Thymus (tissue), 14 donors: ENCODE measurements at places on chromosomes 5 and 9. TPM values are rescaled to one million over a fixed set of nuclear protein-coding genes. Genes with fewer than 3 reads are reported as not detected.

GRCh38 chr5:153459051-153459743 lies 31.3 kb upstream of the GRIA1 start:
- H3K36me3 ChIP-seq = no peaks in the 10 kb centered on the region
- H3K27me3 ChIP-seq = no peaks in the 10 kb centered on the region
- no peak overlapping the region for H3K4me3 ChIP-seq

GRCh38 chr9:77815260-77815659 lies 167.1 kb upstream of the GNA14 start:
- H3K27ac ChIP-seq = no peak overlapping the region
- no peaks in the 10 kb centered on the region for H3K4me1 ChIP-seq
- H3K36me3 ChIP-seq = peaks cover 24% of the 10 kb centered on the region

GRCh38 chr9:4939118-4939561 lies 45.9 kb upstream of the JAK2 start:
- H3K4me1 ChIP-seq = no peaks in the 10 kb centered on the region
- peak overlapping the region; percentile 5 for H3K27ac ChIP-seq
- DNase-seq = peak; percentile 34

PDCD1LG2 gene
- 3.4 TPM for polyA plus RNA-seq

DNA sequence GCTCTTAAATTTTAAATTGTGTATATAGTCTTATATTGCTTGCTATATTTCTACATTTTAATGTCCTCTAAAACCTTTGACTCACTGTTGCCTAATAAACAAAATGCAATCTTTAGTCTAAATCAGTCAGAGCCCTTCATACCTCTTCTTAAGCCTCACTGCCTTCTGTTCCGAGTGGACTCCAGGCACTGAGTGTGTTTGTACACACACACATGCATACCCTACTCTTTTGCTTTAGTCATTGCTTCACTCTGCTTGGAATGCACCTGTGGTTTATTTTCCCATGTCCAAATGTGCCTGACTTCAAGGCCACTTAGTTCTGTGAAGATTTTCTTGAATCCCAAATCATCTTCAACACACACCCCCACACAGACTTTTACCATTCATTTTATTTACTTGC lies 60.9 kb downstream of the SLC12A2 start:
- no peak for DNase-seq
- no peaks in the 10 kb centered on the region for H3K27me3 ChIP-seq
- no peak overlapping the region for H3K27ac ChIP-seq
- H3K4me3 ChIP-seq = no peak overlapping the region

DNA sequence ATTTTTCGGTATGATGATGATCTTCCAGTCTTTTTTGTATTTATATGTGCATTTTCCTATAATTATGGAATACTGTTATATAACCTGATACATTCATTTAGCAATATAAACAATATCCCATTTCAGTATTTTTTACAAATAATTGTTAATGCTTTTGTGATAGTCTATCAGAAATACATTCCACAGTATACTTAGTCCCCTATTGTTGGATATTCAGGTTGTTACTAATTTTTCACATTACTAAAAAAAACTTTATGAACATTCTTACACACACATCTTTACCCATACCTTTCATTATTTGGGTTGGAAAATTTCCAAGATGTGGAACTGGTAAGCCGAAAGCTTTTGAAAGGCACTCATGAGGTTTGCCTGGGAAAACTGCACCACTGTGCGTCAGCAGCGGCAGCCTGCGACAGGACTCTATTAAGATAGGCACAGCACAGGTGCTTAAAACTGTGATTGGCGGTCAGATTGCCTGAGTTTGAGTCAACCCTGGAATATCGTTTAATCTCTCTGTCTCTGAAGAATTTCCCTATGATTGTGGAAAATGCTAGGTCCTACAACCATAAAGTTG lies 147.5 kb upstream of the ERCC6L2 start:
- DNase-seq = no peak

GRCh38 chr5:51664491-51665250 lies 281.4 kb downstream of the ISL1 start:
- no peak for DNase-seq
- H3K36me3 ChIP-seq = no peaks in the 10 kb centered on the region
- H3K4me1 ChIP-seq = no peaks in the 10 kb centered on the region
- H3K27ac ChIP-seq = no peak overlapping the region
- H3K4me3 ChIP-seq = no peak overlapping the region
- H3K27me3 ChIP-seq = no peaks in the 10 kb centered on the region

GRCh38 chr9:14783358-14783757 lies 60.8 kb upstream of the CER1 start:
- no peak overlapping the region for H3K4me3 ChIP-seq
- H3K36me3 ChIP-seq = no peaks in the 10 kb centered on the region
- no peak overlapping the region for H3K27ac ChIP-seq
- H3K4me1 ChIP-seq = no peaks in the 10 kb centered on the region
- H3K27me3 ChIP-seq = no peaks in the 10 kb centered on the region

DNA sequence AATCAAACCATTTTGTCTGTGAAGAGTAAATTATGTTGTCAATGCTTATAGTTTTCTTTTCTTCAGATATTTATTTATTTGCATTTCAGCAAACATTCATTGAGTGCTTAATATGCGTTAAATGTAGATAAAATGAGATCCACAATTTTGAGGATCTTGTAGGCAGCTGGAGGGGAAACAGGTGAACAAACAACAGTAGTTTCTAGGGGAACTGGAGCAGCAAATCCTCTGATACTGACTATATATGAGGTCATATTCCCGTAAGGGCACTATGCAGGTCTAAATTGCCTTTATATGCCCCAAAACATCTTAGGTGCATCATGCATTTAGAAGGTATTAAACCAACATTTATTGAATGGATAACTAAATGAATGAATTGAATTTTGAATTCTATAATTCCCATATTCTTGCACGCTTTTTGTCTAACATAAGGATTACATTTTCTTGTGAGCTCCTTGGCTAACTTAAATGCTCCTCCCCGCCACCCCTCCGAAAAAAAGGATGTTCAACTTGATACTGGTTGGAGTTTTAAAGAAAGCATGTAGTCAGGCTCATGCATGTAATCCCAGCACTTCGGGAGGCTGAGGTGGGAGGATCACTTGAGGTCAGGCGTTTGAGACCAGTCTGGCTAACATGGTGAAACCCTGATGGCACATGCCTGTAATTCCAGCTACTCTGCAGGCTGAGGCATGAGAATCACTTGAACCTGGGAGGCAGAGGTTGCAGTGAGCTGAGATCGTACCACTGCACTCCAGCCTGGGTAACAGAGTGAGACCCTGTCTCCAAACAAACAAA lies 299.8 kb downstream of the TMEM38B start:
- no peaks in the 10 kb centered on the region for H3K4me1 ChIP-seq
- no peaks in the 10 kb centered on the region for H3K36me3 ChIP-seq
- no peak for DNase-seq
- no peak overlapping the region for H3K27ac ChIP-seq
- H3K27me3 ChIP-seq = no peaks in the 10 kb centered on the region

DNA sequence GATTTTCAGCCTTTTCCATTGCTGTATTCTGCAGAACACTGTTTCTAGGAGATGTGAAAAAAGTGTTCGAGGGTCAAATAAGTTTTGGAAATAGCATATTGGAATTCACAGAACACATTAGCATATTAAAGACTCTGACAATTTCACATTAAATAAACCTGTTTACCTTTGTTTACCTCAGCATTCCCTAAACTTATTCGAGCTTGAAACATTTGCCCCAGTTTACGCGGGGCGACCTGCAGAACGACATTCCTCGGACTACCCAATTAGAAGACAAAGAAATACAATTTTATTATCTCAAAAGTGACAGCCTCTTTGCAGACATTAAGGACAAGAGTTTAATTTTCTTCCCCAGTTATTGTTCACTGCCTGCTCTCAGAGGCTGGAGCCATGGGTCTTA lies 110.3 kb upstream of the NFIB start:
- H3K27ac ChIP-seq = no peak overlapping the region
- no peak overlapping the region for H3K4me3 ChIP-seq
- H3K4me1 ChIP-seq = no peaks in the 10 kb centered on the region
- H3K36me3 ChIP-seq = no peaks in the 10 kb centered on the region
- DNase-seq = no peak

PDGFRB gene
- polyA plus RNA-seq = 8.6 TPM

DNA sequence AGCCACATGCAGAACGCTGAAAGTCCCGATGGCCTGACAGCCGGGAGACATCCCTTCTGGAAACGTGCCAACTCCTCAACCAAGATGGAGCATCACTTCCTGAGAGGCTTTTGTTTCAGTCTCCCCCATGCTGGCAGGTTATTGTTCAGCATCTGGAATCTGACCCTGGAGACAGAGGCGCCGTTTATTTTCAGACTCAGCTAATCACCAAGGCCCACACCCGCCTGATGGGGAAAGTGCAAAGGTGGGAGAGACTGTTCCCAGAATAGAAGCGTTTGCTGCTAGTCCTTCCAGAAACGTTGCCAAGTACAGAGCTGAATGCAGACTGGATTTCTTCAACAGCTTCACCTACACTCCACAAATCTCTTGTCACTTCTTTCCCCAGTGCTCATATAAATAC lies 41.8 kb upstream of the S1PR3 start:
- H3K4me3 ChIP-seq = no peak overlapping the region
- no peak overlapping the region for H3K27ac ChIP-seq
- peaks cover 20% of the 10 kb centered on the region for H3K4me1 ChIP-seq
- no peaks in the 10 kb centered on the region for H3K27me3 ChIP-seq
- no peak for DNase-seq
- H3K36me3 ChIP-seq = no peaks in the 10 kb centered on the region

DNA sequence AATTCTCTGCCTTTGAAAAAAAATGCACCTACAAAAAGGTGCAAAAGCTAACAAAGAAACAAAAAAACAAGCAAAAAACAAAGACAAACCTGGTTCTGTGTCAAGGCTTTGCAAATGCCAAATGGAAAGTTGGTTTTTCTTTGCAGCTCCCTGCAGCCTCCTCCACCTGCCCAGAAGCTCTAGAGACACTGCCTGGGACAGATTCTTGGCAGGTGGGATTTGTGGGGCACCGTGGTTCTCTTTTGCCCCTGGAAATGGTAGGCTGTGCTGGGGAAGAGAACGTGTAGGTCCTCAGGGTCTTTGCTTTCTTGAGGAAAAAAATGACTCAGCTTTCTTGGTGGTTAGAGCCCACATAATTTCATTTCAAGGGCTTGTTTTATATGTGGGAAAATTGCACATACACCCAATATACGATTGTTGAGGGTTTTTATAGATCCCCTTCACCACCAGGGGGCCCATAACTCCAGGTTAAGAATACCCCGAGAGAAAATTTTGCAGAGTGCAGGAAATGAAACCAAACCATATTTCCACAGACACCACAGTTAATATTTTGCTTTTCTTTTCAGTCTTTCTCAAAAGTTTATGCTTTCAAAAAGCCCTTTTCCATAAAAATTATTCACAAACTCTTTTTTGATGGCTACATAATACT lies 58.7 kb downstream of the NXNL2 start:
- H3K4me1 ChIP-seq = no peaks in the 10 kb centered on the region
- peak; percentile 62 for DNase-seq
- no peak overlapping the region for H3K27ac ChIP-seq
- no peaks in the 10 kb centered on the region for H3K27me3 ChIP-seq
- no peak overlapping the region for H3K4me3 ChIP-seq

QRFP gene
- 0.21 TPM for polyA plus RNA-seq

DNA sequence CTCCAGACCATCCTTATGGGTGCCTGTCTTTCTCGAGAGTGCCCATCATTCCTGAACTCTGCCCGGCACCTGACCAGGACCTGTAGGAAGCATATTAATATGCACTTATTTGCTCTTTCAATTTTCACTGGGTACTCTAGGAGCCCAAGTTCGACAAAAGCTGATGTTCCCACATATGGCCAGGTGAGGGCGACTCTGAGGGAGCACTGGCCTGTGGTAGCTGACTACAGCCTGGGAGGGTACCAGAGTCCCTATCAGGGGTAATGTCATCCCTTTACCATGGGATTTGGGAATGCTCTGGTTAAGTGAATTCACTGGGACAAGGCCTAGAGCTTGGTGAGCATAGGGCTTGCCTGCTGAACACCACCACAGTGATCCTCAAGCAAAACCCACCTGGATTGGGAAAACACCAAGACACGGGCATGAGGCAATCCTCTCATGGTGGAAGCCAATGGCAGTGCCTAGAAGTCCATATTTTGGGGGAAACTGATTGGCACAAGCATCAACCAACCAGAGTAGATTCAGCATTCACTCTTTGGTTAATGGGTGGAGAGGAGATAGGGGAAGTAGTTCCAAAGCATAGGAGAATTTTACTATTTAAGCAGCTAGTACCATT lies 112.2 kb downstream of the MTX3 start:
- no peak for DNase-seq
- H3K27ac ChIP-seq = no peak overlapping the region
- no peaks in the 10 kb centered on the region for H3K36me3 ChIP-seq

SLC6A19 gene
- polyA plus RNA-seq = 0.16 TPM

DNA sequence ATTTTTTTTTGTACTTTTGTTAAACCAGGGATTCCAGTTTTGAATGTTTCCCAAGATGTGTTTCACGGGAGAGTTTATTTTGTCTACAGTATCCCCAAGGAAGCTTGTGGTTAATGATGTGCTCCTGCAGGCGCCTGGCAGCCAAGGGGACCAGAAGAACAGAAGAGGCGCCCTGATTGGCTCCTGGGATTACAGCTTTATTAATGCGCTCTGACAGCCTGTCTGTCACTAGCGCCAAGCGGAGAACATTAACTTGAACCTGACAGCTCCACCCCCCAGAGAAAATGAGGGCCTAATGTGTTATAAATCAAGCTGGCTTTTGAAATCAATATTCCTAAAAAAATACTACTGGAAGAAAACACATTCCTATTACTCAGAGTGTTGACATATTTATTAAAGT lies 5.0 kb upstream of the FBXL7 start:
- peaks cover 11% of the 10 kb centered on the region for H3K27me3 ChIP-seq
- no peaks in the 10 kb centered on the region for H3K4me1 ChIP-seq
- no peak overlapping the region for H3K4me3 ChIP-seq
- DNase-seq = no peak

SPINK6 gene
- polyA plus RNA-seq = 9.9 TPM

- H3K27ac ChIP-seq = no peak overlapping the region
- peaks cover 4% of the 10 kb centered on the region for H3K4me1 ChIP-seq
- no peaks in the 10 kb centered on the region for H3K36me3 ChIP-seq
- no peak overlapping the region for H3K4me3 ChIP-seq
- DNase-seq = no peak
Measured at GRCh38 chr5:138989720-138990119, 114.6 kb upstream of the LRRTM2 start.

- no peaks in the 10 kb centered on the region for H3K4me1 ChIP-seq
- H3K4me3 ChIP-seq = no peak overlapping the region
- no peaks in the 10 kb centered on the region for H3K27me3 ChIP-seq
- no peaks in the 10 kb centered on the region for H3K36me3 ChIP-seq
- H3K27ac ChIP-seq = no peak overlapping the region
Measured at GRCh38 chr9:18333157-18333556, 140.8 kb upstream of the ADAMTSL1 start.
